Stimulated activated CD8-positive, alpha-beta memory T cell treated with anti-CD3 and anti-CD28 coated beads, Interleukin-4, amount 100 ng/mL, for 1 hour (primary cell): ENCODE measurements at places on chromosomes 3 and 15.
A peak's percentile ranks its signal among the peaks of the same experiment; 100 is the strongest.

DNA sequence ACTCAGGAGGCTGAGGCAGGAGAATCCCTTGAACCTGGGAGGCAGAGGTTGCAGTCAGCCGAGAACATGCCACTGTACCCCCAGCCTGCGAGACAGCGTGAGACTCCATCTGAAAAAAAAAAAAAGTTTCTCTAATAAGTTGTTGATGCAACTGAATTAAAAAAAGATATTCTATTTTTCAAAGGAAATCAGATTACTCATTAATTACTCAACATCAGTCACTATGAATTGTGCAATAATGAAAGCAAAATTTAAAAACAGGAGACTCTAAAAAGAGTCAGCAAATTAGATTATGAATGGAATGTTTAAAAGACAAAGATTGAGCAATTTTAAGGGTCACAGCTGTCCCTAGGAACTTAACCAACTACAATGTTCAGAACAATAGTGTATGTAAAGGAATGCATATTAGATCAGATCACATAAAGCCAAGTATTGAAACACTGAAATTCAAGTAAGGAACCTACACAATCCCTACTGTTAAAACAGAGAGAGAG is 60.2 kb upstream of the SLC4A7 start:
- DNase-seq = no peak

- no peak for DNase-seq
Observed at GRCh38 chr15:29613951-29614382, 208.3 kb downstream of the TJP1 start.

GRCh38 chr3:129989414-129989813 is 14.9 kb downstream of the TRH start:
- no peak for DNase-seq

GRCh38 chr3:88321363-88322050 is 171.7 kb downstream of the C3orf38 start:
- DNase-seq = no peak

DNA sequence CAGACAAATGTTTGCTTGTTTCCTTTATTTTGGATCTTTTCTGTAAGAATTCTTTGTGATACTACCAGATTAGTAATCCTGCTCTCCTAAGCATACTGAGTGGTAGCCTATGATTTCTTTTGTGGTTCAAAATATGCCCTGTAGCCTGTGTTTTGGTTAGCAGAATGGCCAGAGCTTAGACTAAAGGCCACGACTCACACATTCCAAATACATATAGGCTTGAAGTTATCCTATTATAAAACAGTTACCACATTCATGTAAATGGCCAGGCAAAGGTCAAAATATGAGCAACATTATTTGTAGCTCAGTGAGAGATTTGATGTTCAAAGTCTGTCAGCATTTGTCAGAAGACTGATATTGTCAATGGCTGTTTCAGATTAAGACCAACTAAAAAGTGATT is 84.5 kb downstream of the MITF start:
- DNase-seq = no peak

GRCh38 chr15:100889385-100890050 is 9.9 kb downstream of the ALDH1A3 start:
- no peak for DNase-seq

DNA sequence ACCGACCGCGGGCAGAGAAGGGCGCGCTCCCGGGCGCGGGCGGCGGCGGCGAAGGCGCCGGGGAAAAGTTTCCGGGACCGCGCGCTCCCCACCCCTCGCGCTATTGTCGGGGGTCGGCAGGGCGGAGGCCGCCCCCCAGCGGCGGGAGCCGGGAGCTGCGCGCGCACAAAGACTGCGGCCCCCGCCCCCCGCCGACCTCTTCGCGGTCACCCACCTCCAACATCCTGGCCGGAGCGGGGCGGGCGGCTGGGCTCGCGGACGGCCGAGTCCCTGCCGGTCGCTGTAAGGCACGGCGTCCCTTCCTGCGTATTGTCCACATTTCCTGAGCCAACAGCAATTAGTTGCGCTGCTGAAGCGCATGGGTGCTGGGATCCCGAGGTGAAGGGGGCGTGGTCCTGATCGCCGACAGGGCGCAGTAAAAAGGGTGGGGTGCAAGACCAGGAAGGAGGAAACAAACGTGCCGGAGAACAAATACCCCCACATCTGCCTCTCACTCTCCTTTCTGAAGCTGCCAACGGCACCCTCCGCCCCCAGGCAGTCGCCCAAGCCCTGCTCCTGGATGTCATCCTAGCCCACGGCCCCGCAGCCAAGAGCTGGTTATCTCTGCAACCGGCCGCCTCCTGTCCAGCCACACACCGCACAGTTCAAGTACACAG is at the start of gene TMEM44:
Gene TMEM44, minus strand, starts transcription at position 71 of the 656 bp plus-strand sequence. CDS start 204 bp downstream, outside the sequence.
- peak; percentile 22 for DNase-seq

- no peak for DNase-seq
Observed at GRCh38 chr3:192940129-192940528, 22.5 kb upstream of the MB21D2 start.

DNA sequence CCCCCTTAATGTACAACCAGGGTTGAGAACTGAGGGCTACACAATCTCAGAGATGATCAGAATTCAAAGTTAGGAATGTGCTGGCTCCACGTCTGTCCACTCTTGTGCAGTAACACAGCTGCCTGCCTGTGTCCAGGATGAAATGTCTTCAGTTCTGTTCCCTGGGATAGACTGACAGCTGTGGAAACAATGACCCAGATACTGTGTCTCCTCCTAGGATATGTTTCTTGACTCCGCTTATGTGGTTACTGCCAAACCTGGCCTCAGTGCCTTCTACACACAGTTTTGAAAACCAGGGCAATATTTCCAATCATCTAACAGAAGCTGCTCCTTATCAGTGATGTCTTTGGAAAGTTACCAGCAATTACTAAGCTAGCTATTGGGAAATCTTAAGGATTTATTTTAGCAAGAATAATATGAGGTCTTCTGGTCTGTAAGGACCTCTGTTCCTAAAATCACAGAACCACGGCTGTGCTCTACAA is 67.6 kb downstream of the NOX5 start:
- DNase-seq = no peak

- no peak for DNase-seq
Observed at GRCh38 chr3:164779816-164780215, 298.5 kb downstream of the SI start.

DNA sequence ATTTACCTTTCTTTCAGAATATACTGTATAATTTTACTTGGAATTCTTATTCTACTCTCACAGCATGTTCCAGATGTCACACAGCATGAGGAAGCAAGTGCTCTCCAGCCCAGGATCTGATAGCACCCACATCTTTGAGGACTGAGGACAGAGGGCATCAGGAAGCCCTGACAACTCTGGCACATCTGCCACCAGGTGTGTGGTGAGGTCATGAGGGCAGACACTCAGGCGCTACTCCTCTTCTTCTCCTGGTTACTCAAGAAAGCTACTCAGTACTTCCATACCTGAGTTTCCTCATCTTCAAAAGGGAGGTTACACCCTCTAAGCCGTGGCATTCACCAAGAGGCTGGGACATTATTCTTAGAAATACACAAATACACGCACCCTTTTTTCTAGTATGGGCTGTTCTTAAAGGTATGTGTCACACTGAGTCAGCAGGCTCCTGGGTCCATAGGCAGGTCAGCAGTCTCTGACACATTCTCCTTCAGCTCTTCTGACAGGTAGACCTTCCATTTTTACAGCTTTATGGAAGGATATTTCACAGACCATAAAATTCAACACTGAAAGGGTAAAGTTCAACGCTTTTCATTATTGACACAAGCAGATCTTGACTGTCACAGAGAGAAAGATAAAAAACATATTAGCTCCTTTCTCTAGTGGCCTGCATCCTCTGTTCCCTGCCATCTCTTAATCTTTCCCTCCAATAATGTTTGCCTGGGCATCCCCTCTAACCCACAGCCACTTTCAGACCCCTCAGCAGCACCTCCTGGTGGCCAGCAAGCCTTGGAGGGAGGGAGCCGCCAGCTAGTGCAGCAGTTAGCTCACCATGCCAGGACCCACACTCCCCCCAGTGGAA is 103.2 kb upstream of the TJP1 start:
- DNase-seq = no peak

- no peak for DNase-seq
Observed at GRCh38 chr3:83218383-83219200, 1457.1 kb upstream of the GBE1 start.

DNA sequence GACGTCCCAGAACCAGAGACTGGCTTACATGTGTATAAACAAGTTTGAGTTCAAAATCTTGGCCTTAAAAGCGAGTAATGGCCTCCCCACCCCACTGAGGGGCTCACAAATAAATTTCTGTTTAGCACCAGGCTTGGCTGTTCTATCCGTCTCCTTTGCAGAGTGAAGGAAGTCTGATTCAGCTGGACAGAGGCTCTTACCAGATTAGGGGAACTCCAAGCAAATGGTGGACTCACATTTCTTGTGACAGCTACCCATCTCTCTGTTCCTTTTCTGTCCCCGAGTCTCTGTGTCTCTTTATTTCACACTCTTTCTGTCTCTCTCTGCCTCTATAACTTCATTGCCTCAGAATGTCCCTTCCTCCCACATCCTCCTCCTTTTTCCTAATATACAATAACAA is 62.7 kb downstream of the DGKG start:
- DNase-seq = no peak

DNA sequence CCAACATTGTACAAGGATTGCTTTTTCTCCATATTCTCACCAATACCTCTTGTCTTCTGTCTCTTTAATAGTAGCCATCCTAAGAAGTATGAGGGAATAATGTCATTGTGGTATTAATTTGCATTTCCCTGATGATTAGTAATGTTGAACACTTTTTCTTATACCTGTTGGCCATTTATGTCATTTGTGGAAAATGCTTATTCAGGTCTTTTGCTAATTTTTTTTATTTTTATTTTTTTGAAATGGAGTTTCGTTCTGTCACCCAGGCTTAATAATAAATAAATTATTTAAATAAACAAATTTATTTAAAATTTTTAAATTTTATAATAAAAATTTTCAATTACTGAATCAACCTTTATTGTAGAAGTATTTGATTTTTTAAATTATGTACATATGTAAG is 37.1 kb downstream of the REC114 start:
- DNase-seq = no peak

- DNase-seq = no peak
Observed at GRCh38 chr3:68876112-68876713, 56.1 kb downstream of the TAFA4 start.

GRCh38 chr3:6281662-6282061 is 579.3 kb upstream of the GRM7 start:
- DNase-seq = no peak

- no peak for DNase-seq
Observed at GRCh38 chr3:113775516-113775915, 28.7 kb downstream of the ATP6V1A start.

- no peak for DNase-seq
Observed at GRCh38 chr3:172716476-172716875, 5.6 kb upstream of the NCEH1 start.

- DNase-seq = no peak
Observed at GRCh38 chr15:99736702-99737101, 3.5 kb upstream of the LYSMD4 start.

- no peak for DNase-seq
Observed at GRCh38 chr3:107446706-107447105, 69.5 kb downstream of the CCDC54 start.

DNA sequence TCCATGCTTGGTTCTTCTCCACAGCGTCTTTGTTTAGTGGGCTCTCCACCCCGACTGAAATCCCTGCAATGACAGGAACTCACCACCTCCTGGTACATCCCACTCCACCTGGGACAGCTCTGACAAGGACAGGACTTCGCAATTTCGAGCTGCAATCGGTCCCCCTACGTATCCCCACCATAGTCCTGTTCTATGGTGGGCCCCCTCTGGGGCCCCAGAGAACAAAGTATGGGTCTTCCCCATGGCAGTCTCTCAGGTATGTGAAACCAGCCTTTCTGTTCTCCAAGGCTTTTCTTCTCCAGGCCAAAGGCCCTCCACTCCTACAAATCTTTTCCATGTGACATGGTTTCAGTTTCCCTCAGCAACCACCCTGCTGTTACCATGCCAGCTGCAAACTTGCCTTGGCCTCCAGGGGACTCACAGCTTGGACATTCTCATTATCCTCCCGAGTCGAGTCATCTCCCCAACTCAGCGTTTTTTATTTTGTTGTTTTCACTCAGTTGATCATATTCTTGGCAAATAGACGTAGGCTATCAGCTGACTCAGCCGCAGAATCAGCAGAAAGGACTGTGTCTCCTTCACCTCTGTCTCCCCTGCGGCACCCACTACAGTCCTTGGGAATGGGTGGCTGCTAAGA is 233.3 kb downstream of the OPA1 start:
- DNase-seq = no peak

- DNase-seq = no peak
Observed at GRCh38 chr15:58374147-58374546, 57.6 kb upstream of the LIPC start.

GRCh38 chr15:79922512-79923078 is 25.8 kb upstream of the MTHFS start:
- DNase-seq = no peak

DNA sequence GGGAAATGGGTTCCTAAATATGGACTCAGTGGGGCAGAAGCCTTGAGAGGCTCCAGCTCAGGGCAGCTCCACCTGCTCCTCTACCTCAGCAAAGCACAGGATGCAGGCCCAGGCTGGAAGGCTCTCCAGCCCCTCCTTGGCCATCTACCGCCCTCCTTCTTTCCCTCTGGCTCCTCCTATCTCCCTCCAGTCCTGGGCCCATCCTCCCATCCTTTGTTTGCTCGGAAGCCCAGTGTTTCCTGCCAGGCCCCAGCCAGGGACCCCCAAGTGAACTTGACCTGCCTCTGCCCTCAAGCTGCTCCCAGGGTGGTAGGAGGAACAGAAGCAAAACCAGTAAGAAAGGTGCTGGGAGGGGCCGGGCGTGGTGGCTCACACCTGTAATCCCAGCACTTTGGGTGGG is 20.1 kb downstream of the MAPKAPK3 start:
- no peak for DNase-seq

DNA sequence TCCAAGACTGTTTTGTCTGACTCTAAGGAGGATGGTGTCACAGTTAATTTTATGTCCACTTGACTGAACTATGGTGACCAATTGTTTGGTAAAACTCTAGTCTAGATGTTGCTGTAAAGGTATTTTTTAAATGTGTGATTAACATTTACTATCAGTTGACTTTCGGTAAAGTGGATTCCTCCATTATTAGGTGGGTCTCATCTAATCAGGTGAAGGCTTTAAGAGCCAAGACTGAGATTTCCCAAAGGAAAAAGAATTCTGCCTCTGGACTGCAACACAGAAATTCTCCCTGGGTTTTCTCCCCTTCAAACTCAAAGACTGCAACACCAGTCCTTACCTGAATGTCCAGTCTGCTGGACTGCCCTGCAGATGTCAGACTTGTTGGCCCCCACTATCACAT is 118.9 kb downstream of the OXNAD1 start:
- no peak for DNase-seq
